NCI-H460 (cell line): ENCODE measurements at places on chromosomes 11 and 22. TPM values are rescaled to one million over a fixed set of nuclear protein-coding genes. Genes with fewer than 3 reads are reported as not detected.

Gene THAP12
- 46.7 and 53.4 TPM in 2 replicates for total RNA-seq

- DNase-seq: no peak
These were observed 122.2 kb downstream of the DCDC1 start for GRCh38 chr11:31247321-31247720.

- DNase-seq: no peak
These were observed 37.9 kb upstream of the PRR5 start for GRCh38 chr22:44664149-44664548.

DNA sequence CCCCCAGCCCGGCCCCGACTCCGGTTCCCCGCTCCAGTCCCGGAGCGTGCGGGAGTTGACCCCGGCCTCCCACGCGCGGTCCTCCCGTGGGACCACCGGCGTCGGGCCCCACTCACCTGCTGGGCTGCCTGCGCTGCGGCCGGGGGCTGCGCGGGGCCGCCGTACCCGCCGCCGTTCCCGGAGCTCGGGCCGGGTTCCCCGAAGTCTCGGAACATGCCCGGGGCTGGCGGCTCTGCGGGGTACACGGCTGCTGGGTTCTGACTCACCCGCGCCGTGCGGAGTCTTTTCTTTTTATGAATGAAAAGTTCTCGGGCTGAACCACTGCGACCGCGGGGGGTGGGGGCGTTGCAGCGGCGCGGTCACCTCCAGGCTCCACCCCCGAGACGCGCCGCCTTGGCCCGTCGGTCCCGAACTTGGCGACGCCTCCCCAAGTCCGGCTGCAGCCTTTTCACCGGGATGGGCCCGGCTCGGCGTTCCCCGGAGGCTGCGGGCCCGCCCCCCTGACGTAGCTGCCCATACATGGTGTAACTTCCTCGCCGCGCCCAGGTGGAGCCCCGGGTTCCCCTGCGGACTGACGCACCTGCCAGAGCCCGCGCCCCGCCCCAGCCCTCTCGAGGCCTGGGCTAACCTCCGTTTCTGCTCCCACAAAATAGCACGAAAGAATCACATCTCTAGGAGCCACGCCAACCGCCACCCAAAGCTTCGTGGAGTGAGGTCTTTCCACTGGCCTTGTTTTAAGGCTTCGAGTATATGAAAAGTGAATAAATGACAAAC is at the start of gene FOSL1:
Gene FOSL1 (minus strand): TSS at position 264 of the 774 bp plus-strand sequence. CDS start 49 bp downstream, at position 215.
- DNase-seq: peak; percentile 90

- peak; percentile 32 for DNase-seq
These were observed 30.2 kb downstream of the C22orf31 start for GRCh38 chr22:29031227-29032011.
